Hypothalamus (tissue), 51 donors: ENCODE measurements at places on chromosomes 7 and 10.
A peak's percentile ranks its signal among the peaks of the same experiment; 100 is the strongest.

GRCh38 chr10:132489053-132489703, 48.4 kb upstream of the INPP5A start:
- no peak for DNase-seq

DNA sequence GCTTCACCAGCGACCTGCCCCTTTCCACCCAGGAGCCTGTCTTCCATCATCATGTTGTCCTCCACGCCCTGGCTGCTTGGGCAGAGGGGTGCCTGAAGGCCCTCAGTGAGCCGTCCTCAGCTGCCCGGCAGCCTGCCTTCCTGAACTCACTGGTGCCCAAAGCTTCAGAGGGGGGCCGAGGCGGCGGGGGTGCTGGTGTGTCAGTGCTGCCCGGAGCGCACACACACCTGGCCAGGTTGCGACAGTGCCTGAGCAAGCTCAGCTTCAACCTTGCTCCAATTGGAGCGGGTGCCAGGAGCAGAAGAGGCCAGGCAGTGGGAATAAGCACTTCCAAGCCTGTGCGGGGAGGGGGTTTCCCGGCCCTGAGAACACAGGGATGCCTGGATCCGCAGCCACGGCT, 566.3 kb downstream of the INHBA start:
- DNase-seq: no peak

DNA sequence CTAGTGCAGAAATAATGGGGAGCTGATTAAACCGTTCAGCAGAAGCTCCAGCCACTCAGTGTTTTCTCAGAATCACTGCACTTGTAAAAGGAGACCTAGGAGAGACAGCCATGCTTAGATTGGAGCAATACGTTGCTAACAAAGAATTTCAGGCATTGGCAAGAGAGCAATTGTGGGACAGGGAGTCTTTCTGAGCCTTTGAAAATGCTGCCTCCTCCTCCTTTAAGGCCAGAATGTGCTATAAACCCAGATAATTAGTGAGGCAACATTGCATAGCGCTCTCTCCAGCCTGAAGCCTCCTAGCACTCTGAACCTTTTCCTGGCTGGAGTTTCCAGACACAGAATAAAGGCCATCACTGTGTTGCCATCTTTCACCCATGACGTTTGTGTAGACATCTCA, 18.5 kb upstream of the PTPRN2 start:
- no peak for DNase-seq

DNA sequence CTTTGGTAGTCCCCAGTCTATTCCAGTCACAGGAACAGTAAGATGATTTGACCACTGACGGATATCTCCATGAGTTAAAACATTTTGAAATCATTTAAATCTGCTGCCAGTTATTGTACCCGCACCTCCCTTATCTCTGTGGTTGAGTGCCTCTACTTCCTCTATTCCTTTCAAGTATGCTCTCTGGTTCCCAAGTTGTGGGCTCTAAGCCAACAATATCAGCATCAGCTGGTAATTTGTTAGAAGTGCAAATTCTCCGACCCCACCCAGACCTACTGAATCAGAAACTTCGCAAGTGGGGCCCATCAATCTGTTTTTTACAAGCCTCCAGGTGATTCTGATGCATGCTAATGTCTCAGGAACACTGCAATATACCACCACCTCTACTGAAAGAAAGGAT, 235.5 kb downstream of the CCSER2 start:
- DNase-seq: no peak

- DNase-seq: no peak
Observed at GRCh38 chr10:80730522-80730921, 192.8 kb downstream of the SH2D4B start.

GRCh38 chr10:106338486-106338885, 826.0 kb downstream of the SORCS1 start:
- DNase-seq: no peak

DNA sequence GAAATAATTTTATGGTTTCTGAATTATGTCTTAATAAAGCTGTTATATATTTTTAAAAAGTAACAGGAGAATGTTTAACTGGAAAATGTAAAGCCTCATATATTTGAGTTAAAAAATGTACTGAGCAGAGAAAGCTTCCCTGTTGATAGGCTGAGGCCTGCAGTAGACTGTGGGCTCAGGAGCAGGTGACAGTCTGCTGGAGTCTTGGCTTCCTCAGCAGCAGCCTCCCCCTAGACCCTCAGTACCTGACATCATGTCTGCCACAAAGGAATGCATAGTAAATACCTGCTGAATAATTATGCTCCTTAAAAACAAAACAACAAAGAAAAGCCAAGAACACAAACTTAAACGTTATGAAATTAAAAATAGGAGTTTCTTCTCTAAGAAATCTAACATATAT, 73.9 kb upstream of the NOBOX start:
- no peak for DNase-seq

- no peak for DNase-seq
Observed at GRCh38 chr10:125161707-125162119, 1.4 kb upstream of the CTBP2 start.

DNA sequence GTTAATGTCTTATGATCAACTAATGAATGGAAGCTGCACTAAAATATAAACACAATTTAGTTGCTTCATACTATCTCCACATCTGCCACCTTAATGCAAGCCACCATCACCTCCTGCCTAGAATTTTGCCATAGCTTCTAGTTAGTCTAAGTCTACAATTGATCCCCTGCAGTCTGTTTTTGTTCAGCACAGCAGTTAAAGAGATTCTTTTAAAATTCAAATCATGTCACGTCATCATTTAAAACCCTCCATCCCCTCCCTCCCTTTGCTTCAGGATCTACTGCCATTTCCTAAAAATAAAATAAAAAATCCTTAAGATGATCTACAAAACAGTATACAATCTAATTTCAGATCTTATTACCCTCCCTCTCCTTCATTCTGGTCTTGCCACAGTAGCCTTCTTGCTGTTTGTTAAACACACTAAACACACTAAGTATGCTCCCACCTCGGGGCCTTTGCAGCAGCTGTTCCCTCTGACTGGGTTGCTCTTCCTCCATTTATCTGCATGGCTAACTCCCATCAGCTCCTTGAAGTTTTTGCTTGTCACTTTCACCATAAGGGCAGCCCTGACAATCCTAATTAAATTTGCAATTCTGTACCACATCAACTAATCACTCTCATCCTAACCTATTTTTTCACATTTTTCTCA, 97.0 kb upstream of the FOXP2 start:
- no peak for DNase-seq

- peak; percentile 27 for DNase-seq
Observed at GRCh38 chr10:71396084-71396710, 523 bp upstream of the CDH23 start.

- DNase-seq: no peak
Observed at GRCh38 chr7:131726686-131727085, 170.3 kb upstream of the PODXL start.

DNA sequence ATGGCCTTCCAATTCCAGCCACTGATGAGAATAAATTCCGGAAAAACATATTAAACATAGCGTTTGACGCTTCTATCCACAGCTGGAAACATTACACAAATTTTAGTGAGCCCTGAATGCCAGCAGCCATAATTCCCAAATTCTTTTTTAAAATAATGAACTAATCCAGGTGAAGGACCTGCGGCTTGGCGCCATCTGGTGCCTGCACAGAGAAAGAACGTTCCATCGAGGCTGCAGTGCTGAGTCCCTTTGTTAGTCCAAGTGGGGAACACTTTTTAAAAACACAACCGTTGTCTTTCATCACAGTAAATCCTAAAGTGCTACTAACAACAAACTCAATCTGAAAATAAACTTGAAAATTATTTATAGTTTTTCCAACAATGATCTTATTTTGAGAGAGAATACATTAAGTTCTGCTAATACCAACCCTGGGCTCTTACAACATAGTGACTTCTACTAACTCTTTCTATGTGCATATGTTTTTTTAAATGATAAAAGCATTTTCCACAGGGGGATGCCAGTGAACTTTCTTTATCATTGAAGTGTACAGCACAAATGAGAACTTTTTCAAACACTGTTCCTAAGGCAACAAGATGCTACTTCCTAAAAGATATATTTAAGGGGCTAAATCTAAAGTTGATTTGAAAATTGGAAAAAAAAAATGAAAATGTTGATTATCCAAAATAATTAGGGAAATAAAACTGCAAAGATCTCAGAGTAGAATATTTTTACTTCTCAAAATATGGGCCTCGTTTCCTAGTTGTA, 166.9 kb upstream of the RNF32 start:
- no peak for DNase-seq
